Thymus (tissue), 14 donors: ENCODE measurements at places on chromosomes 7 and 10. TPM values are rescaled to one million over a fixed set of nuclear protein-coding genes. Genes with fewer than 3 reads are reported as not detected.

The BAMBI gene
- 1.3 TPM for total RNA-seq

The ZCCHC24 gene
- 1.2 TPM for total RNA-seq

The BTAF1 gene
- total RNA-seq = 49.9 TPM

The IKZF1 gene
- total RNA-seq = 124 TPM

The SEPHS1 gene
- 51.1 TPM for total RNA-seq

The CACNB2 gene
- total RNA-seq = 0.85 TPM

The CARD11 gene
- 7.2 TPM for total RNA-seq

The ARL3 gene
- 4.7 TPM for total RNA-seq

The WNT8B gene
- total RNA-seq = 0.14 TPM

The SEC61A2 gene
- 4.7 TPM for total RNA-seq

- no peak overlapping the region for H3K27ac ChIP-seq
- no peak overlapping the region for H3K4me3 ChIP-seq
- no peaks in the 10 kb centered on the region for H3K36me3 ChIP-seq
- DNase-seq = no peak
- H3K4me1 ChIP-seq = no peaks in the 10 kb centered on the region
- H3K27me3 ChIP-seq = no peaks in the 10 kb centered on the region
Measured at GRCh38 chr7:145082366-145083161, 246.7 kb upstream of the TPK1 start.

DNA sequence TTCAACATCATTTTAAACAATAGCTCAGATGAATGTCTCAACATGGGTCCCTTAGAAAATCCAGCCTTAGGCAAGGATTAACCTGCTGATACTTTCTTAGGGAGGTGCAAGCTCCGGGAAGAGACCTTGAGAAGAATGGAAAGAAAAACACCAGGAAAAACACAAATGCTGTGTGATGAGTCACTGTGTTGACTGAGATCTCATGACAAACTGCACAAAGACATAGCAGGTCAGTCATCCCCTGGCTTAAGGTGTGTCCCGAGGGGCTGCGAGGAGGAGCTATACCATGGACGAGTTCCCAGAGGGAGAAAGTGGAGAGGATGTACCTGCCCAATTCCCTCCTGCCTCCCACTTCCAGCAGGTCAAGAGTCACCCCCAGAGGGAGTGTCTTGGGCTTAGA is 98.0 kb downstream of the TEX36 start:
- H3K36me3 ChIP-seq = no peaks in the 10 kb centered on the region
- H3K27ac ChIP-seq = no peak overlapping the region
- no peaks in the 10 kb centered on the region for H3K27me3 ChIP-seq
- DNase-seq = no peak
- no peaks in the 10 kb centered on the region for H3K4me1 ChIP-seq

GRCh38 chr10:68047554-68048327 is 27.3 kb downstream of the HERC4 start:
- H3K36me3 ChIP-seq = no peaks in the 10 kb centered on the region
- DNase-seq = no peak
- no peak overlapping the region for H3K4me3 ChIP-seq
- H3K27me3 ChIP-seq = no peaks in the 10 kb centered on the region
- no peaks in the 10 kb centered on the region for H3K4me1 ChIP-seq

- H3K27me3 ChIP-seq = no peaks in the 10 kb centered on the region
- peak; percentile 60 for DNase-seq
- peaks cover 18% of the 10 kb centered on the region for H3K4me1 ChIP-seq
- peak overlapping the region; percentile 37 for H3K4me3 ChIP-seq
- no peaks in the 10 kb centered on the region for H3K36me3 ChIP-seq
- no peak overlapping the region for H3K27ac ChIP-seq
Measured at GRCh38 chr10:26621889-26622711, 75.4 kb upstream of the PDSS1 start.

DNA sequence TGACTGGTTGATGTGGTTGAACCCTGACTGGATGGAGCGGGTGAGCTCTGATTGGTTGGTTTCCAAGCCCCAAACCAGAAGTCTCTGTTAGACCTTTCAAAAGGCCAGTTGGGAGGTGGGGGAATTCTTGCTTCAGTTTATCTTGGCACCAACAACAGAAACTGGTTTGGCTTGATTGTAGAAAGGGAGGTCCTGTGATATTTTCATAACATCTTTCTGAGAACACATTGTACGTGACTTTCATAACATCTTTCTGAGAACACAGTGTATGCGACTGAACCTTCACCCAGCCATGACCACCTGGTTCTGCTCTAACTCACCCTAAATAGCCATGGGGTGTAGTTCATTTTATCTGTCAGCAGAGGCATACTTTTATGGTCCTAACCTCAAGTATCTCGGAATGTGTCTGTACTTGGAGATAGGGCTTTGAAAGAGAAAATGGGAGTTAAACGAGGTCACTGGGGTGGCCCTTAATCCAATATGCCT is 88.3 kb downstream of the GALNT17 start:
- H3K27me3 ChIP-seq = no peaks in the 10 kb centered on the region
- no peaks in the 10 kb centered on the region for H3K36me3 ChIP-seq
- no peak overlapping the region for H3K4me3 ChIP-seq
- H3K4me1 ChIP-seq = no peaks in the 10 kb centered on the region
- no peak for DNase-seq

DNA sequence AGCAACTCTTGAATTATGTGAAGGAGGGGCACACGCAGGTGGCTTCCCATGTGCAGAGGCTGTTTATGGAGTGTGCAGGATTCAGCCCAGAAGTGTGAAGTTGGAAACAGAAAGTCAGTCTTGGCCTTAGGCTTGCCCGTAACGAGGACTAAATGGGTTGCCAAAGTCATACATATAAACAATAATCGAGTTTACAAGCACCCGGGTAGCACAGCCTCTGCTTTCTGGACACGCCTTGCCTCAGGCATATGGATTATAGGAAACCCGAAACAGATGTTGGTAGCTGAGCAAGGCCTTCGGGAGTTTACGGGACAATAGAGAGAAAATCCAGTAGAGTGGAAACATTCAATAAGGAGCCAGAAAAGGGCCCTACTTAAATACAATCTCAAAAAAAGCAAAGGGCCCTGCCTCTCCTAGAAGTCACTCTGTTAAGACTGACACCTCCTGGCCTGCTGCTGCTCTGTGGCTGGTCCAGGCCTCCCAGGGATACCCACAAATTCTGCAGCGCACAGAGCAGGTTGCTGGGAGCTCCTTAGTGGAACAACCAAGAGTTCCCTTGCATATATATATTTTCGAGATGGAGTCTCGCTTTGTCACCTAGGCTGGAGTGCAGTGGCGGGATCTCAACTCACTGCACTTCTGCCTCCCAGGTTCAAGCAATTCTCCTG is 48.5 kb downstream of the SMKR1 start:
- no peaks in the 10 kb centered on the region for H3K4me1 ChIP-seq
- no peaks in the 10 kb centered on the region for H3K27me3 ChIP-seq
- no peaks in the 10 kb centered on the region for H3K36me3 ChIP-seq

- no peak overlapping the region for H3K4me3 ChIP-seq
- no peak for DNase-seq
- H3K4me1 ChIP-seq = no peaks in the 10 kb centered on the region
- no peaks in the 10 kb centered on the region for H3K36me3 ChIP-seq
Measured at GRCh38 chr7:20083781-20084180, 133.4 kb downstream of the MACC1 start.

DNA sequence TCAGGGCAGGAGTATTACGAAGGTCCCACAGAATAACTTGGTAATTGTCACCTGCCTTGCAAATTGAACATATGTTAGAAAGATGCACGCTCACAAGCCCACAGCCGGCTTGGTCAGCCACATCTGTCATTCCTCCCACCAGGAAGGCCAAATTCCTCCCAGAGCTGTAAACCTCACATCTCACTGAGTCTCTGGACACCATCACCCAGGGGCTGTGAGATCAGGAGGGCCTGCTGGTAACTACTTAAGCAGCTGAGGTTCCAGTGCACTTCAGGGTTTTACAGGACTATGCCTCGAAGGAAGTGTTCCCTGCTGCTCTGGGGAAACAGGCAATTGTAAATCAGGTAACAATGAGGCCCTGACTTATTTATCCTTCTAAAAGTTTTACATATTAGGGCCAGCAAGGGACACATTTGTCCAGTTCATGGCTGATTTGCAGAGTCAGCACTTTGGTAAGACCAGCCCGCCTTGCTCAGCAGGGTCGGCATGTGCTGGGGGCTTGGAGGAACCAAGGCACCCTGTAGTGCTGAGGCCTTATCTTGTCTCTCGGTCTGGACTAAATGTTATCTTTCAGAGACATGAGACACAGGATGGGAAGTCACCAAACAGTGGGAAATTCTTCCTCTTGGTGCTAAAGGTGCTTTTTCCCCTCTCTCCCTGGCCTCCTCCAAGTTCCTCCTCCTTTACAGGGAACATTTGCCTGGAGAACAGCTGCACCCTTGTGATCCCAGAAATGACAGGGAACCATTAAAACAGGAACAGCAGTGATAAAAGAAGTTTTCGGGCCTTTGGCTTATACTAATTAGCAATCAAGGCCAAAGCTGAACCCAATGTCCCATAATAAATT is 34.3 kb downstream of the PYROXD2 start:
- no peak overlapping the region for H3K27ac ChIP-seq
- no peak overlapping the region for H3K4me3 ChIP-seq
- DNase-seq = no peak

DNA sequence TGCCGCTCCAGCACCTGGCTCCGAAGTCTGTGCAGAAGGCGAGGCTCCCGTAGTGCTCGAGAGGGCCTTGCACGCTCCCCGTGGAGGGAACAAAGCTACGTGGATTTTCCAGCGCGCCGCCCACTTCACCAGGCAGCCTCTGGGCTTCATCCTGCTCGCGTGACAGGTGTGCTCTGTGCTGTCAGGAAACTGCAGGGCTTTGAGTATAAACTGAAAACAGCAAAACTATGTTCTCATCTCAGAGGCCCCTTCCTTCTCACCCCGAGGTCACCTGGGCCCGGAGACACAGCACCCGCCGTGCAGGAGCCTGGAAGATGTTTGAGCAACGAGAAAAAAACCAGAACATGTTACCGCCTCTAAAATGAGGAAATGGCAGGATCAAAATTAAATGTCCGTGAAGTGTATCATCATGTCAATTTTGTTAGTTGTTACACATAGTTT is 17.6 kb upstream of the GPR146 start:
- H3K4me1 ChIP-seq = peaks cover 28% of the 10 kb centered on the region
- DNase-seq = no peak
- no peaks in the 10 kb centered on the region for H3K36me3 ChIP-seq
- H3K27ac ChIP-seq = no peak overlapping the region

DNA sequence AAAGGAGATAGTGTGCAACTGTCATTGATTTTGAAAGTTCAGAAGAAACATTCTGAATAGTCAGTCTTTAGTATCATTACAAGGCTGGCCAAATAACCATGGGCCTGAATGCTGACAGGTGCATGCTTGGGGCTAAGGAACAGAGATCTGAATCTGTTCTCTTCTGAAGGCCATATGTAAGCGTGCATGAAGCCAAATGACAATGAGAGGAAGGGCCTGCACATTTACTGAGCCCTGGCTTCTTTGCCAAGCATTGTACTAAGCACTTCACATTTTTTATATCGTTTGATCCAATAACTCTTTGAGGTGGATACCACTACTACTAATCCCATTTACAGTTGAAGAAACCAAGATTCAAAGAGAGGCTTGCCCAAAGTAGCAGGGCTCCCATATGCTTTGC is 22.5 kb upstream of the TIAL1 start:
- DNase-seq = no peak
- no peaks in the 10 kb centered on the region for H3K27me3 ChIP-seq
- H3K4me1 ChIP-seq = peaks cover 11% of the 10 kb centered on the region
- H3K27ac ChIP-seq = no peak overlapping the region
- no peak overlapping the region for H3K4me3 ChIP-seq
- H3K36me3 ChIP-seq = no peaks in the 10 kb centered on the region

DNA sequence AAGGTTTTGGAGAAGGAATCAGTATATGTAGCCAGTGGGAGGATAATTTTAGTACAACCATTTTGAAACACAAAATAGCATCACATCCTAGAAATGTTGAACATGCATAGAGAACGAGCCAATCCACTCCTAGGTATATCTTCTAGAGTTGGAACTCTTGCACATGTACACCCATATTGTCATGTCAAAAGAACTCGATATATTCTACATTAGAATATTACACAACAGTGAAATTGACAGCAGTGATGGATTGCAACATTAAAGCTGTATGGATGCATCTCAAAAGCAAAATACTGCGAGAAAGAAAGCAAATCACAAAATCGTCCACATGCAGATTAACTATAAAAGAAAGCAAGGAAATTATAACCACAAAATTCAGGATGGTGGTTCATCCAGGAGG is 159.3 kb upstream of the NEBL start:
- no peaks in the 10 kb centered on the region for H3K27me3 ChIP-seq
- H3K27ac ChIP-seq = no peak overlapping the region
- no peaks in the 10 kb centered on the region for H3K4me1 ChIP-seq
- no peak for DNase-seq
- no peaks in the 10 kb centered on the region for H3K36me3 ChIP-seq

GRCh38 chr7:142668495-142668894 is 80.8 kb upstream of the PRSS1 start:
- H3K36me3 ChIP-seq = no peaks in the 10 kb centered on the region
- H3K27ac ChIP-seq = no peak overlapping the region
- peaks cover 24% of the 10 kb centered on the region for H3K4me1 ChIP-seq
- no peak for DNase-seq

DNA sequence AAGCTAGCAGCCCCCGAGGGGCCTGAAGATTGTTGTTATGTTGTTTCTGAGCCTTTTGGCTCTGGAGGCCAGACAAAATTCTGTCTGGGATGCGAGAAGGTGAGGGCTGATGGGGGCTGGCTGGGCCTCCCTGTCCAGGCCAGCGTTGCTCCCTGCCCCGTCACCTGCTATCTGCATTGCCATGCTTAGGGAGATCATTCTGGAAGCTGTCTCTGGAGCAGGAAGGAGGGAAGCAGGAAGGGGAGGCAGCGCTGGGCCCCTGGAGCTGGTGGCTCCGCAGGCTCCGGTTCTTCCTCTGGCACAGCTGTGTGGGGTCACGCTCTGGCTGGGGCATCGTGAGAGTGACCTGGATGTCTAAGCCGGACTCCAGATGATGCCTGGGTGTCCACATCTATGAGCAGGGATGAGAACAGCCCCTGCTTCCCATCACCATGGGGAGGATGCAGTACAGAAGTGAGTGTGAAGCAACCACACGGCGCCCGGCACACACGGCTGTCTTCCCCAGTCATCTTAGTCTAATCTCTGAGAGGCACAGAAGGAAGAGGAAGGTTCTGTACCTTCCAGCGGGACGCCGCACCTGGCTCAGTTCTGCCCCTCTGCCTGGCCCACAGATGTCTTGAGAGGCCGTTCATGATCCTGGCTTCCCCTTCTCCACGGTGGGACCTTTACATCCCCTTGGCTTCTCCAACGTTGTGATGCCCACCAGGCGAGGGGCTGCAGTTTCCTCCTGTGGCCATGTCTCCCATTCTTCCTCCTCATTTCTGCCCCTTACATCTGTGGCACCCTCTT is 11.9 kb upstream of the NPS start:
- H3K4me1 ChIP-seq = no peaks in the 10 kb centered on the region
- DNase-seq = no peak
- H3K4me3 ChIP-seq = no peak overlapping the region
- H3K36me3 ChIP-seq = no peaks in the 10 kb centered on the region
- H3K27ac ChIP-seq = no peak overlapping the region

GRCh38 chr7:2863461-2864066 is 19.5 kb upstream of the GNA12 start:
- peak overlapping the region; percentile 64 for H3K27ac ChIP-seq
- DNase-seq = no peak
- no peaks in the 10 kb centered on the region for H3K27me3 ChIP-seq
